ENCODE measurements at places on chromosomes 4 and X.

- DNase-seq, result no peak
These were observed 85.3 kb downstream of the HCCS start for GRCh38 chrX:11196476-11196875.

- no peak for DNase-seq
These were observed 536.2 kb downstream of the MID1IP1 start for GRCh38 chrX:39337451-39337850.

DNA sequence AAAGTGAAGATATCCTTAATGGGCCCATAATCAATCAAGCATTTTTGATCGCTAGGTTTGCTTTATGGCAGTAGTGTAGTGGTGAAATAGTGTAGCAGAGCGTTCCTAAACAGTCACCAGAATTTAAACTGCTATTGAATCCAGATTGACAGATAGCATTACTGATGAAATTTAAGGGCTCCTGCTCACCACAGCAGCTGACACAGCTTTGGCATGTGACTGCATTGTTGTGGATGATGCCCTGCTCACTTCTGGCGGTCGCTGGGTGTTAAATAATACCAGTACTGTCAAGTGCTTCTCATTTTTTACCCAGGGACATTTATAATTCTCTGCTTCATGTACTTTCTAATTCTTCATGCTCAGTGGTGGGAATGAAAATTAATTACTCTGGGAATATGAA, 102.0 kb upstream of the ARHGAP24 start:
- DNase-seq, result no peak

- no peak for DNase-seq
These were observed 28.4 kb downstream of the GAGE1 start for GRCh38 chrX:49627086-49627777.

- DNase-seq, result no peak
These were observed 366.2 kb upstream of the PITX2 start for GRCh38 chr4:110989125-110989524.

Measured in stimulated activated CD4-positive, alpha-beta T cell treated with anti-CD3 and anti-CD28 coated beads, Interleukin-1b, Interleukin-23, amount 100 ng/mL, for 1 hour (primary cell).